ENCODE measurements at places on chromosomes 4 and X.

DNA sequence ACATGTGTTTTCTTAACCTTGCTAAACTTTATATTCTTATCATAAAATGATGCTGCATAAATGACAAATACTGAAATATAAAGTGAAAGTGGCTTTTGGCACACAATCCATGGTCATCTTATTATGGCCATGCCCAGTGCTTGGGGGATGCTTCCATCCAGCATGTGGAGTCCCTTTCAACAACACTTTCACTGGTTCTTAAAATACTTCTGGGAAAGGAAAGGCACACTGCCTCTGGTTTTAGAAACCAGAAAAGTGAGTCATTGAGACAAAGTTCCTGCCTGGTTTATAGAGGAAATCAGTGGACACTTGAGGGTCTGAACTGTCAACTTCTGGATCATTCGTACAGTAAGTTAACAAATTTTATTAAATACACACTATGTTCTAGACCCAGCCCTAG, 248.0 kb upstream of the ADAMTS3 start:
- no peak for DNase-seq

DNA sequence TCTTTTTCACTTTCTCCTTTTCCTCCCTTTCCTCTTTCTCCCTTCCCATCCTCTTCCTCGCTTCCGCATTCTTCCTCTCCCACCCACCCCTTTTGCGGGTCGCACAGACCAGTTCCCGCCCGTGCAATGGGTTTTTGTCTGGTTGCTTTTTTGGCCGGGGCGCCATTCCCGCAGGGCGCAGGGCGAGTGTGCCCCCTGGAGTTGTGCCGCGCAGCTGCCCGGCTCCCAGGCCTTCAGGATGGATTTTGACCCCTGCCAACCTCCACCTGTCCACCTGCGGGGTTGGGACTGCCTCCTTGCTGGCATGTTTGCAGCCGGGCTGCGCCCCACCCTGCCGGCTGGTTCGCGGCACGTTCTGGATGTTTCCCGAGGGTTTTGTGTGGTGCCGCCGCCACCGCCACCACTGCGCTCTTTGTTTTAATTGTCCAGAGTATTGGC, 578 bp upstream of the SEL1L3 start:
- DNase-seq: no peak

GRCh38 chr4:37976507-37976906, 16.3 kb downstream of the PTTG2 start:
- no peak for DNase-seq

DNA sequence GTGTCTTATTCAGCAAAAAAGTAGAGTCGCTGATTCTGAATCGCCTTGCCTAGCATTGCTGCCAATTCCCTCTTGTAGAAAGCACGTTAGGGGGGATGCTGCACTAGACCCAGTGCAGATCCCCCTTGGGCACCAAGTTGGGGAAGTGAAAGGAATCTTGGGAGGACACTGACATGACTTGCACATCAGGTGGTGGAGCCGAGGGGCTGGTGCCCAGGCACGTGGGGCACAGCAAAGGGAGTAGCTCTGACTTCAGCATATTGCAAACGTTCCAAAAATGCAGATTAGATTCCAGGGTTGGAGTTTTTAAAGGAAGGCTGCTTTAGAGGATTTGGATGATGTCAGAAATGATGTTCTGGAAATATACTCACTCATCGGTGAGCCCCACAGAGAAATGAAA, 47.4 kb upstream of the GPM6B start:
- no peak for DNase-seq

DNA sequence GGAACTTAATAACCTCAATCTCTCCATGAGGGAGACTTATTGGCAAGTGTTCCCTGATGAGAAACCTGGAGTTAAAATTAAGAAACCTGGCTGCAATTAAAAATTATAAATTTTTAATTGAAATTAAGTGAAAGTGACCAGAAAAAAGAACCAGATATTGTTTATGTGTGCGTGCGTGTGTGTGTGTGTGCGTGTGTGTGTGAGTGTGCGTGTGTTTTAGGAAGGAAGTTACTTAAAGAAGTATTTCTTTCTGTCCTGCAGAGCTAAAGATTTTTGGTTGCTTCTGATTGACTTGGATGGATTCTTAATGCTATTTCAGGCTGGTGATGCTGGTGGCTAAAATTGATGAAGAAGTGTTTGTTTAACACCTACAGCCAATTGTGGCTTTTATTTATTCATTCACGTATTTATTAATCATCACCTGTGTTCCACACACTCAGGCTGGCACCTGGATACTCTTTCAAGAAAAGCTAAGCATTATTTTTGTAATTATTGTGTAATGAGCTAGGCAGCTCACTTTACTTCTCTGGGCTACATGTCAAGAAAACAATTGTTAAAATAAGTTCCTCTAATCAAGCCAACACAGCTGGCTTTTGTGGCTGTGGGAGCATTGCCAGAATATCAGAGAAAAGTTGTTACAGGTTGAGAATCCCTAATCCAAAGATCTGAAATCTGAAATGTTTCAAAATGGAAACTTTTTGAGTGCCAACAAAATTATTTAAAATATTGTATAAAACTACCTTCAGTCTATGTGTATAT, 68.5 kb downstream of the CEP44 start:
- no peak for DNase-seq

- DNase-seq: no peak
Observed at GRCh38 chr4:168514249-168514852, 17.5 kb downstream of the PALLD start.

- DNase-seq: no peak
Observed at GRCh38 chr4:26048378-26048882, 134.4 kb downstream of the SMIM20 start.

DNA sequence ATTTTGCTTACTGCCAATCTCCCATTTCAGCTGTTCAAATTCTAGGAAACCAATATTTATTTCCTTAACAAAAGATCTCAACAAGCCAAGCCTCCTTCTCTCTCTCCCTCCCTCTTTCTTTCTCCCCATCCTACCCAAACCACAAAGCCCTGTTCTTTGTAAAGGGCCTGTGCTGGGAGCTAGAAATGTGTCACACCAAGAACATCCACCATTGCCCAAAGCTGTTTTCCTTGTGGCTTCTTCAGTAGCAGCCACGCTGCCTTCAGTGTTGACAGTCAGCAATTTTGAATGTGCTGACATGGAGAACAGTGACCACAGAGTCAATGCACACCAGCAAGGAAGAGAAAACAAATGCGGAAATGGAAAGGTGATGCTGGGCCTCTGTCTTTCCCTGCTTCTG, 203.0 kb downstream of the MAML3 start:
- no peak for DNase-seq

DNA sequence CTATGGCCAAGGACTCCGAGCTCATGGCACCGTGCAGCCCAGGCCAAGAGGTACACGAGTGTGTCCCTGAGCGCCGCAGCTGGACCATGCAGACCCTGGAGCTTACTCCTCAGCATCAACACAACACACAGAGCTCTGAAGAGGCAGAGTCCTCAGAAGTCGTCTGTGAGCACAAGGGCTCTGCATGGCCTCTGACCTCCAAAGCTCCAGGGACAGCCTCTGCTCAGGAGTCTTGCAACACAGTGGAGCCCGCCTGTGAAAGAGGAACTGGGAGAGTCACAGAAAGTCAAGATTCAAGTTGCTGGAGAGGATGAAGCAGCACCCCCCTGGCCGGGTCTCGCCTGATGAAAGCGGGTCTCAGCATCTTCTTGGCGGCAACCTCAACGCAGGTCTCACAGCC, 2.9 kb downstream of the LRPAP1 start:
- DNase-seq: no peak

DNA sequence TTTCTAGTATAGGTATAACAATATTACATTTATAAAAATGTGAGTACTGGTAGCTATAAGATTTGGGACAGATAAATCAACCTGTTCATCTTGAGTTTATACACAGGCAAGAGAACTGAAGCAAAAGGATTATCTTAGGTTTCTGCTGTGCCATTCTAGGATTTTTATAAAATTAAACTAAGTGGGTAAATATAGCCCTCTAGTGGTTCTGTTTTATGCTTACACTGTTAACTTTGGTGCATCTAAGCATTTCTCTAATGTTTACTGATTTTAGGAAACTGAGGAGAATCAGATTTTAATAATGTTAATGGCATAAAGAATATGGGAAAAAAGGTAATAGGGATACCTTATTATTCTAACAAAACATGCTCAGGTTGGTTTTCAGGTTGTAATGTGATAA, 1.1 kb upstream of the RRH start:
- no peak for DNase-seq

GRCh38 chr4:42541647-42542046, 115.3 kb downstream of the ATP8A1 start:
- DNase-seq: no peak

GRCh38 chrX:1224954-1225353, 12.5 kb upstream of the CRLF2 start:
- DNase-seq: no peak

- no peak for DNase-seq
Observed at GRCh38 chr4:84451546-84451945, 47.5 kb downstream of the NKX6-1 start.

DNA sequence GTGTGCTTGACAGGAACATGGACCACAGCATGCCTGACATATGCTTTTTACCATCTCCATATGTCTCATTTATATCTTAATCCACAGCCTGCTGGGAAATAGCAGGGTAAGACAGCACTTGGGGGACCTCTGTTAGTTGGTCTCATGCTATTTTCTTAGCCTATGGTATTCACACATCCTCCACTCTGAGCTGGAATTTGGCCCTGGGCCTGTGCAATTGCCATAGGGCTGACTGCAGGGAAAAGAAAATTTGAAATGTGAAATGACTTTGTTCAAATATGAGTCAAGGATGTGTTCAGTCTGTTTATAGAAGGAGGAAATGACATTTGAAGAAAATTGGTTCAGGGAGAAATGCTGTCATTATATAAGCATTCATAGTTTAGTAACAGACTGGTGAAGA, 9.6 kb upstream of the MAP7D3 start:
- DNase-seq: no peak

DNA sequence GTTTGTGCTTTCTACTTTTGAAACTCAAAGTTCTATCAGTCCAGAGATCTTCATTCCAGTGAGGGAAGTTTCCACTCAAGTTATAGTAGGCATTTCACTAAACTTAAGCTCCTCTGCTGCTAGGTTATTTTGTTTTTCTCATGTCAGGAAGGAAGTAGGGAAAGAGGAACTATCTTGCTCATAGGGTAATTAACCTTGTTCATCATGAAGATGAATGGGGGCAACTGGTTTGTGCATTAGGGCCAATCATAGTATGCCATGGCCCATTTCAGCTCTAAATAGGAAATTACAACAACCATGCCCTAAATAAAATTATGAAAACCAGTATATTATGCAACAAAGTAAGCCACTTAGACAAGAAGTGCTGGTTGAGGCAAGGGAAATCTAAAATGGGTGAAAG, 804.7 kb upstream of the NDST4 start:
- no peak for DNase-seq

- no peak for DNase-seq
Observed at GRCh38 chrX:152923599-152923998, 25.7 kb downstream of the ZNF185 start.

DNA sequence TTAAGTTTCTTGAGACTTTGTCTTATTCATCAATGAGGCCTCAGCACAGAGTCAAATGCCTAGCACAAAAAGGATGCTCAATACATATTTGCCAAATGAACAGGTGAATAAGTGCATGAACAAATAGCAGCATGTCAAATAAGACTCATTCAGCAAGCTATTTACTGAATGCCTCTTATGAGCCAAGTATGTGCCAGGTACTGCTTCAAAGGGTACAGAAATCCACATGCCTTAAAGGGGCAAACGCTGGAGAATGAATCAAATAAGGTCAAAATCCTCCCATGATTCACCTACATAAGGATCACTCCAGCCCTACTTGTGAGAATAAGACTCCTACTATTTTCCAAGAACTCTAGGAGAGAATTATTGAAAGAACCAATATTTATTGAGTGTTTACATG, 260.2 kb upstream of the CPEB2 start:
- no peak for DNase-seq

GRCh38 chr4:144374065-144374464, 233.5 kb upstream of the GYPA start:
- no peak for DNase-seq

- no peak for DNase-seq
Observed at GRCh38 chr4:26058537-26058936, 144.5 kb downstream of the SMIM20 start.

DNA sequence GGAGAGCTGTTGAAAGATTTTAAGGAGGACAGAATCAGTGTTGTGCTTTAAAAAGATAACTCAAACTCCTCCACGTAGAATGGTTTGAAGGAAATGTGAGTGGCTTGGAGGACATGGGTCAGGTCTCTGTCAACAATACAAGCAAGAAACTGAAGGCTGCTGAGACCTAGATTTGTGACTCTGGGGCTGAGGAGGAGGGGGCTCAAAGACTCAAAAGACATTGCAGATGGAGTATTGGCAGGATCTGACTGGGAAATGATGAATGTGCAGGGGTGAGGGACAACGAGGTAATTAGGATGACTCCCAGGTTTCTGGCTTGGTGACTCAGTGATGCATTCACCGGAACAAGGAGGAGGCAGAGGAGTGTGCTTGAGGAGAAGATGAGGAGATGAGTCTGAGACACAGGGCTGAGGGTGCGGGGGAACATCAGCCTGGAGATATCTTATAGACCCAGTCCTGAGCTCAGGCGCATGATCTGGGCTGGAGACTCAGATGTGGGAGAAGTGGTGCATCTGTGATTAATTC, 3.3 kb upstream of the RPS4X start:
- DNase-seq: no peak

GRCh38 chr4:139735381-139736273, 70.0 kb downstream of the MGST2 start:
- no peak for DNase-seq

DNA sequence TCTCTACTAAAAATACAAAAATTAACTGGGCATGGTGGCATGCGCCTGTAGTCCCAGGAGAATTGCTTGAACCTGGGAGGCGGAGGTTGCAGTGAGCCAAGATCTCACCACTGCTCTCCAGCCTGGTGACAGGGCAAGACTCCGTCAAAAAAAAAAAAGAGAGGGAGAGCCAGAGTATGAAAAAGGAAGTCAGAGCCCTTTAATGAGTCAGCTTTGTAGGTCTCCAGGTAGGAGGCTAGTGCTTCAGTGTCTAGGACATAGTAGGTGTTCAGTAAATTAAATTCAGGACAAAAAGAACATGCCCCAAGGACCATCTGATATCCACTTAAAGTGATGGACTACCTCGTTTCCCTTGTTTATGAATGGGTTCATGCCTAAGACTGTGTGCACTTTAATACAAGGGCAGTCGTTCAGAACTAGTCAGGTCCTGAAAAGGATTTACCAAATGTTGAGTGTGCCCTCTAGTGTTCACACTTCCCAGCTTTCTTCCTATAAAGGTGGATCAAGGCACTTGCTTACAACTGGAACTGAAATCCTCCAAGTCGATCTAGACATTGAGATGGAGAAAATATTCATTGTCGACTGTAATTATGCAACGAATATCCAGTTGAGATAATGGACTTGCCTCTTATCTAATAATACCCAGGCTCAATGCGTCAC, 29.0 kb downstream of the F9 start:
- DNase-seq: no peak

GRCh38 chr4:680551-680927, 6.2 kb downstream of the MYL5 start:
- no peak for DNase-seq

DNA sequence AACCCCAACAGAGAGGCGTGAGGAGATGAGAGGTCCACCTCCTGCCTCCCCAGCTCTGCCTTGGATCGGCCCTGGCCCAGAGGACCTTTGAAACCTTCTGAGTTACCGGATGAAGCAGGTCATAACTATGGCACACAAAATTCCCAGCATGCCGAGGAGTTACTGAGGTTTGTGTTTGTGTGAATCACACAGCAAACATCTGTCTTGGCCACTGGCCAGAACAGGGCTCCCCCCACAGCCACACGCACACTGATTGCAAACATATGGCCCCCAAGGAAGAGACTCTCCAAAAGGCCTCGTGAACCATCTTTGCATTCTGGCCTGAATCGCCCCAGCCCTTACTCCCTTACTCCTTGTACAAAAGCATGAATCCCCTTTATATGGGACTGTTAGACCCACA, 18.9 kb downstream of the RPS4X start:
- no peak for DNase-seq
